ENCODE measurements at places on chromosomes 16 and 17.

- peak; percentile 84 for DNase-seq
These were observed at the start of the genes ABI3 and GNGT2 for GRCh38 chr17:49210158-49211029. Gene ABI3, plus strand, starts transcription at chr17:49210707. Its CDS starts 18 bp downstream, at chr17:49210725. Gene GNGT2, minus strand, starts transcription at chr17:49210574. Its CDS starts 3,152 bp downstream, at chr17:49207422.

GRCh38 chr17:63754046-63754445 is 12.4 kb upstream of the STRADA start:
- DNase-seq = no peak

DNA sequence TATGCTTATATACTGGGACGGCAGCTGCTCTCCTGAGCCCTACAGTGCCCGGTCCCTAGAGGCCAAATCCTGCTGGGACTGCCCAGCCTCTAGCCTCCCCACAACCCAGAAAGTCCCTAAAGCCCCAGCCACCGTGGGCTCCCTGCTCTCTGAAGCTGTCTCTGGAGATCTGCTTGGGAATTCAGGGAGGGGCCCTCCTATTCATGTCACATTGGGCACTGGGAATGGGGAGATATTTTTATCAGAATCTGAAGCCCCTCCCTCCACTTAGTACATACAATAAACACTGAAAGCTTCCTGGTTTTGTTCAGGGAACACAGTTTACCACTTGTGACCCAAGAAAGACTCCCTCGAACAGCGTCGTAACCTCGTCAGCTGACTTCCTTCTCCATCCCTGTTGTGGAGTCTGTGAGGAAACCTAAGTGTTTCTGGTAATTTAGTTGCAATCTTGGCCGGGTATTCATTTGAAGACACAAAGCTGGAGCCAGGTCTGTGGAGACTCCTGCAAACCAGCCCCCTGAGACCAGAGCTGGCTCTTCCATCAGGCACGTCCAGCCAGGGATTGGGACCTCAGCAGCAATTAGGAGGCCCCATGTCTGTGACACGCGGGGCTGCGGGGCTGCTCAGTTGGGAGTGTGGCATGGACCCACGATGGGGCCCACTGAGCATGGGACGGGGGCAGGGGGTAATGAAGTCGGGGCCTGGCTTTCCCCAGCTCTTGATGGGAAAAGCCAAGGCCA is 38.5 kb downstream of the PGS1 start:
- no peak for DNase-seq

- no peak for DNase-seq
These were observed 11.6 kb downstream of the RCVRN start for GRCh38 chr17:9893411-9894012.

DNA sequence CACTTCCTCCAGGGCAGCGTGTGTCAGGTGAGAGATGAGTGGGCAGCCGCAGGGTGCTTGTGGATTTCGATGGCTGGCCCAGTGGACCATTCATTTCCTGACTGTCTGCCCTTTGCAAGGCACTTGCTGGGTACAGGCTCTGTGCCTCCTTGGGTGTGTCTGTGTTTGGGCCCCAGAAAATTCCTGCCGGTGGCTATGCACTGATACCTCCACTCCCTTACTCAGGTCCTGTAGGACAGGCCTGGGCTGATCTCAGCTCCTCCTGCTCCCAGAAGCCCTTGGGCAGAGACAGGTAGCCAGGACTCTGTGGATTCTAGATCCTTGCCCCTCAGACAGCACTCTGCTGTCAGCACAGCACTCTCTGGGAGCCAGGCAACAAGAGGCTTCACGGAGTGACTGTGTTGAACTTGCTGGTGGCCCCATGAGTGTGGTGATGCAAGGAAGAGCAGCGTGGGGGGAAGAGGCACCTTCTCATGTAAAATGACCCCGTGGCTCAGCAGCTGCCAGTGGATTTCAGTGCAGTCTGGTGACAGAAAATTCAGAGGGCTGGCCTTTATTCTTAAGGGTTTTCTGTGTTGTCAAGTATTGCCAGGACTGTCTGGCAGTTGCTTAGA is 29.0 kb downstream of the PGS1 start:
- DNase-seq = no peak

DNA sequence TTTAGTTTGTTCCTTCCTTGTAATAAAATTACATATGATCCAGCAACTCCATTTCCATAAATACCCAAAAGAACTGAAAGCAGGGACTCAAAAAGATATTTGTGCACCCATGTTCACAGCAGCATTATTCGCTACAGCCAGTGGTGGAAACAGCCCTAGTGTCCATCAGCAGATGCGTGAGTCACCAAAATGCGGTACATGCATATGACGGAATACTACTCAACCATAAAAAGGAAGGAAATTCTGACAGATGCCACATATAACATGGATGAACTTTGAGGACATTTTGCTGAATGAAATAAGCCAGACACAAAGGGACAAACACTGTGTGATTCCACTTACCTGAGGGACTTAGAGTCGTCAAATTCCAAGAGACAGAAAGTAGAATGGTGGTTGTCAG is 9.1 kb upstream of the SLC47A2 start:
- DNase-seq = no peak

GRCh38 chr16:19835968-19836421 is 48.7 kb downstream of the GPRC5B start:
- DNase-seq = no peak

DNA sequence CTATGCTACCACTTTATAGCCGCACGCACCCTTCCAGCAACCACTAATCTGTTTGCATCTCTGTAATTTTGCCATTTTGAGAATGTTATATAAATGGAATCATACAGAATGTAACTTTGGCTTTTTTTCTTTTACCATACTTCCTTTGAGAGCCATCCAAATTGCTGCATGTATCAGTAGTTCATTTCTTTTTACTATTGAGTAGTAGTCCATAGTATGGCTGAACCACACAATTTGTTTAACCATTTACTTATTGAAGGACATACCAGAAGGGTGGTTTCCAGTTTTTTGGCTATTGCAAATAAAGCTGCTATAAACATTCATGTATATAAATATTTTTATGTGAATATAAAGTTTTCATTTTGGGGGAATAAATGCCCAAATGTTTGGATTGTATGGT is 8.8 kb downstream of the TENT4B start:
- DNase-seq = no peak

GRCh38 chr17:37191219-37191618 is 184.6 kb upstream of the C17orf78 start:
- DNase-seq = no peak

- DNase-seq = no peak
These were observed 230.5 kb downstream of the SEC14L1 start for GRCh38 chr17:77371117-77371887.

DNA sequence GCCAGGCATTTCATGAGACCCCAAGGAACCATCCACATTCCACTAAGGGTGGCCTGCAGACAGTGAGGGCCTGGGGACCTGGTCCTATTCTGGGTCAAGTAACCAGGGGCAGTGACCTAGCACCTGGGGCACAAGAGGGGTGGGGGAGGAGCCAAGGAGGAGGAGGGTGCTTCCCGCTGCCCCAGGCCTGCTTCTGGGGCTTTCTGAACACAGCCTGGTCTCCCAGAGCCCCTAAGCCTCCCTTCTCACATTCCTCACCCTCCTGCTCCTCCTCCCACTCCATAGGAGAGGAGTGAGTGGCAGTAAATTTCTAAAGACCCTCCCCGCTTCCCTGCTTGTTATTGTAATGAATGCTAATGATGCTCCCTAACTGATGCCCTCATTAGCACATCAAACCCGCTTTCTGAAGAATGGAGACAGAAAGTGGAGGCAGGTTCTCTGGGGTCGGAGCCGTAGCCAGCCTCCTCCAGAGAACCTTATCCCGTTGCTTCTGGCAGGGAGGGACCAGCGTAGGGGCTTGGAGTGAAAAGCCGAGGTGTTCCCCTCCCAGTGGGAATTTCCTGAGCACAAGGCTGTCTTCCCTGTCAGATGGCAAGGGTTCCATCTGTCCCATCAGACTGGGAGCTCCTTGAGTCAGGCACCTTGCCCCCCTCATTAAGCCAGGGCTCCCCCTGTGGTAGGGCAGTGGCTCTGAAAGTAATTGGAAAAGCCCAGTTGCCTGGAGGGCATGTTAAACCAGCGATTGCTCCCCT is 3.7 kb upstream of the SRCIN1 start:
- DNase-seq = no peak

GRCh38 chr16:11536104-11536866 is 50.4 kb downstream of the LITAF start:
- DNase-seq = no peak

DNA sequence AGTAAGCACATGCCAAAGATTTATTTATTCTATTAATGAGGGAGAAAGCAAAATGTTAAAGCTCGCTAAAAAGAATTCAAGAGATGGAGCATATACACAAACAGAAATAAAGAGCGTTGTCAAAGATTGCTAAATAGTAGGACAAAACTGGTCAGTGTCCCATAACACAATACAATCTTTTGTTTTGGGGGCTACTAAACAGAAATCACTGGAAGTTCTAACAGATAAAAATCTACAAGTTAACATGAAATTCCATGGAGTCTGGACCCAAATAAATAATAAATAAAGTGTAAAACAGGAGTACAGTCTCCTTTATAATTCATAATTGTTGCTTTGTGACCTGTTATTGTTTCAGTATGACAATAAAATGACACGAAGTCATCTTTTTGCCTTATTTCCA is 115.2 kb upstream of the CNTNAP4 start:
- DNase-seq = no peak

DNA sequence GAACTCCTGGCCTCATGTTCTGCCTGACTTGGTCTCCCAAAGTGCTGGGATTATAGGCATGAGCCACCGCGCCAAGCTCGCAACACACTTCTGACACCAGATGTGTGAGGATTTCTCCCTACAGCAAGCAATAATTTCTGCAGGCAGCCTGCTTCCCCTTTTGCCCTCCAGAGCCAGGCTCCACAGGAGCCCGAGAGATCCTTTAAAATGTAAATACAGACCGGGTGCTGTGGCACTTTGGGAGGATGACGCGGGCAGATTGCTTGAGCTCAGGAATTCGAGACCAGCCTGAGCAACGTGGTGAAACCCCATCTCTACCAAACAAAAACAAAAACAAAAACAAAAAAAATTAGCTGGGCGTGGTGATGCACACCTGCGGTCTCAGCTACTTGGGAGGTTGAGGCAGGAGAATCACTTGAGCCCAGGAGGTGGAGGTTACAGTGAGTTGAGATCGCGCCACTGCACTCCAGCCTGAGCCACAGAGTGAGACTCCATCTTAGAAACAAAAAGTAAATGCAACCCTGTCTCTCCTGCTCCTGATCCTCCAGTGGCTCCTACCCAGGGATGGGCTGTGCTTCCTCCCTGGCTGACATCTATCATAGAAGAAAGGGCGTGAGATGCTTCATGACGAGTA is 14.7 kb downstream of the C16orf96 start:
- no peak for DNase-seq

DNA sequence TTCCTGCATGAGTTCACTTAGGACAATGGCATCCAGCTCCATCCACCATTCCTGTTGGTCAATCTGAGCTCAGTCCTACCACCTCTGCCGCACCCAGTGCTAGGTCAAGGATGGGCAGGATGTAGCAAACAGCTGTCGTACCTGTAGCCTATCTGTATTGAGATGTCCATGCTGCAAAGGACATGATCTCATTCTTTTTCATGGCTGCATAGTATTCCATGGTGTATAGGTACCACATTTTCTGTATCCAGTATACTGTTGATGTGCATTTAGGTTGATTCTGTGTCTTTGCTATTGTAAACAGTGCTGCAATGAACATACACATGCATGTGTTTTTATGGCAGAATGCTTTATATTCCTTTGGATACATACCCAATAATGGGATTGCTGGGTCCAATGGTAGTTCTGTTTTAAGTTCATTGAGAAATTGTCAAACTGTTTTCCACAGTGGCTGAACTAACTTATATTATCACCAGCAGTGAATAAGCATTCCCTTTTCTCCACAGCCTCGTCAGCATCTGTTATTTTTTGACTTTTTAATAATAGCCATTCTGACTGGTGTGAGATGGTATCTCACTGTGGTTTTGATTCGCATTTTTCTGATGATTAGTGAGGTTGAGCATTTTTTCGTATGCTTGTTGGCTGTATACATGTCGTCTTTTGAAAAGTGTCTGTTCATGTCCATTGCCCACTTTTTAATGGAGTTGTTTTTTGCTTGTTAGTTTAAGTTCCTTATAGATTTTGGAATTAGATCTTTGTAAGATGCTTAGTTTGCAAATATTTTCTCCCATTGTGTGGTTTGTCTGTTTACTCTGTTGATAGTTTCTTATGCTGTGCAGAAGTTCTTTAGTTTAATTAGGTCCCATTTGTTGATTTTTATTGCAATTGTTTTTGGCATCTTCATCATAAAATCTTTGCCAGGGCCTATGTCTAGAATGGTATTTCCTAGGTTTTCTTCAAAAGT is 7.2 kb upstream of the MRTFB start:
- DNase-seq = no peak

GRCh38 chr17:17556671-17557070 is 34.8 kb downstream of the PEMT start:
- no peak for DNase-seq
